ENCODE measurements at places on chromosomes 4 and X.

DNA sequence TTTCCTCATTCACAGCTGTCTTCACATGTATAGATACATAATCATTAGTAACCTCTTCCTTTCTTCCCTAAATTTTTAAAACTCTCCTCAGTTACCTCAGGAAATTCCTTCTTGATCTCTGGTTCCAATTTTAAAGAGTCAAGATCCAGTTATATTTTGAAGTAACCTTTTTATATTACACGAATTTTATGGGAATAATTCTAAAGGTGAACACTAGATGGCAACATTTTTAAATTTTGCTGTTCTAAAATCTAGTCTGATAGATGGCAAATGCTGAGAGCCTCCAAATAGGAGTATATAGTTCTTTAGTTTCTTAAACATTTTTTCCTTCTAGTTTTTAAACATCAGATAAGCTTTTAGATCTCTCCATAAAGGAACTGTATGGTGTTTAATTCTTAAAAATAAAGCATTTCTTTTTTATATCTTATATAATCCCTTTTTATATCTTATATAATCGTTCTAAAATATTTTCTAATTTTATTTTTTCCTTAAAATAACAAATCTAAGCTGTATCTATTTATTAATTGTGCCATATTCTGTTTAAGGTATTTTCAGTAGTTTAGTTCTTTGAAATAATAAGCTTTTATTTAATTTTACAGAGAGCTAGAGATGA is 37.9 kb upstream of the PAPSS1 start:
- DNase-seq = no peak

DNA sequence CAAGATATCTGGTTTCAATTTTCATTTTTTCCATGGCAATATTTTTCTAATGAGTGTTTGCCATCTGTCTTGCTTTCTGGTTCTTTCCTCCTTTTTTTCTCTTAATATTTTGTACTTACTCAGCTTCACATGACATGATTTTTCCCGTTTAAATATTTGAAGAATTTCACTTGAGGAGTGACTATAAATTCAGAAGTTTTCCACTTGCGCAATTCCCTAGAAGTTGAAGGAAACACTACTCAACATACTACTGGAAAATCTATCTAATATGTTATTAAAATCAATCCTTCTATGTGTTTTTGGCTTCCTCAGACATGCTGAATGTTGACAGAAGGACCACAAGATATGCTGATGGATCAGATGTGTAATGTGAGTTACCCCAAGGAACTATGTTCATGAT is 36.8 kb upstream of the BANK1 start:
- no peak for DNase-seq

DNA sequence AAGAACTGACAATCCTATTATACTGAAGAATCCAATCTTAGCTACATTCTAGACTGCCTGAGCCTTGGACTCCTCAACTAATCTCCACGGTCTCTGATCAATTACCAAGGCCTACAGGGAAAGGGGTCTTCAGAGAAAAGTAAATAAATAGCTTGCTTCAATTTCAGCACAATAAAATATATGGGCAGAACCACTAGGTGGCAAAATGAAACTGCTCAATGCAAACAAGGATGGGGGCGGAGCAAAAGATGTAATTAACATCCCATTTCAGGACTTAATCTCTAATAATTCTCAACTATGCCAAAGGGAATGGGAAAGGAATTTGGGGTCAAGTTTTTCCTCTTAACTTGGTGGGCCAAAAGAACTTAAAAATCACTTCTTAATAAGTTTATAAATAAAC is 78.4 kb upstream of the MAP3K15 start:
- no peak for DNase-seq

DNA sequence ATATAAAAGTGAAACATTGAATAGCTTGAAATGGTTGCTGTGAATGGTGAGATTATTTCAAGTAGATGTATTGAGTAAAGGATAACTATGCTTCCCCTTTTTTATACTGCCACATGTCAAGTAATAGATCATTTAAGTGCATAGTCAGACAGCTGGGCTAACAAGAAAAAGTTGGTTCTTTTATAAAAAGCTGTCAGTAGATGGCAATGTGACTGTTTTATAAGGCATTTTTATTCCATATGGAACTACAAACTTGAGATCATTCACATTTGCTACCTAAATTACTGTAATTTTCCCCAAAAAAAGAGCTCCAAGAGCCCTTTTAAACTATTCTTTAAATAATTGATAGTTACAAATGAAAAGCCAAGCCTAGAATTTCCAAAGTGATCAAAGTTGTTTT is 831.0 kb downstream of the C4orf33 start:
- no peak for DNase-seq

- DNase-seq = no peak
Observed at GRCh38 chrX:119249891-119250290, 13.8 kb downstream of the PGRMC1 start.

GRCh38 chr4:166144607-166145006 is 271.6 kb downstream of the TLL1 start:
- no peak for DNase-seq

- no peak for DNase-seq
Observed at GRCh38 chr4:89214308-89214707, 93.3 kb downstream of the GPRIN3 start.

- no peak for DNase-seq
Observed at GRCh38 chrX:11941571-11941970, 183.5 kb downstream of the MSL3 start.

- peak; percentile 23 for DNase-seq
Observed at GRCh38 chrX:19630228-19630627, 114.9 kb upstream of the MAP3K15 start.

DNA sequence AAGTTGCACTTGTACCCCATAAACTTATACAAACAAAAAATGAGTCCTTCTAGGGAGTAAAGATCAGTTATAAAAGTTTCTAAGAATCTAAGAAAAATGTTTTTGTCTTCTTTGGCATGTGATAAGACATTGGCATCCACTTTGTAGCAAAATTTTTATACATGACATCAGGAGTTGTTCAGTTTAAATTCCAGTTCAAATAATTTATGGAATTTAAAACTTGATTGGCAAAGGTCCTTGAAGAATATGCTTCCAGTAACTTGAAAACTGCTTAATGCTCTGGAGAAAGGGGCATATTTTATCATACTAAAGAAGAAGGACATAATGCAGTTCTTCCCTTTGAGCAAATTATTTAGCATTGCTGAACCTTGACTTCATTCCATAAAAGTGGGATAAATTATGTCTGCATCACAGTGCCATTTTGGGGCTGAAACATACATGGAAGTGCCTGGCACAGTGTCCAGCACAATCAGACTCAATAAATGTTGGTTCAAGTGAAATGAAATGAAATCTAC is 163.3 kb upstream of the IL15 start:
- DNase-seq = no peak

DNA sequence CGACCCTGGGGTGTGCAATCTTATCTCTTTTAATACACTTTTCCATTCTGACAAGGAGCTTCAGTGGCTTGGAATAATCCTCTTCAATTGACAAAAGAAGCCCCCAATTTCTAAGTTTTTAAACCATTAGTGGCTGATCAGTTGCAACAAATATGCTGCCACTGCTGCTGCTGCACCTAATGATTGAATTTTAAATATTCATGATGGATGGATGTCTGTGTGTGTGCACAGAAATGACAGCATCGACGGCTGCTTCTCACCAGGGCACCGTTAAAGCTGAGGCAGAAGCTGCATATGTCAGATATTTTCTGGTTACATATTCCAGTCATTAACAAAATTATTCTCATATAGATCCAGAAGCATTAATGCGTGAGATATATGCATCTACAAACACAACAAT is 182.4 kb downstream of the MGST2 start:
- DNase-seq = no peak

DNA sequence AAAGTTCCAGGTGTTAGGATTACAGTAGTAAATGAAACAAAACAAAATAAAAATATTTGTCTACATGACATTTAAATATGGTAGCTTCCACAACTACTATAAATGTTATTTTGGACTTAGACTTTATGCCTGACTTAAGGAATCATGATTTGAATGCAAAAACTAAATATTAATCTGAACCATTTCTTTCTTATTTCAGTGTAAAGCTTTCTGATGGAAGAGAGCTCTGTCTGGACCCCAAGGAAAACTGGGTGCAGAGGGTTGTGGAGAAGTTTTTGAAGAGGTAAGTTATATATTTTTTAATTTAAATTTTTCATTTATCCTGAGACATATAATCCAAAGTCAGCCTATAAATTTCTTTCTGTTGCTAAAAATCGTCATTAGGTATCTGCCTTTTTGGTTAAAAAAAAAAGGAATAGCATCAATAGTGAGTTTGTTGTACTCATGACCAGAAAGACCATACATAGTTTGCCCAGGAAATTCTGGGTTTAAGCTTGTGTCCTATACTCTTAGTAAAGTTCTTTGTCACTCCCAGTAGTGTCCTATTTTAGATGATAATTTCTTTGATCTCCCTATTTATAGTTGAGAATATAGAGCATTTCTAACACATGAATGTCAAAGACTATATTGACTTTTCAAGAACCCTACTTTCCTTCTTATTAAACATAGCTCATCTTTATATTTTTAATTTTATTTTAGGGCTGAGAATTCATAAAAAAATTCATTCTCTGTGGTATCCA is 1.6 kb downstream of the CXCL8 start:
- no peak for DNase-seq

GRCh38 chrX:155112171-155112570 is 40.9 kb downstream of the BRCC3 start:
- no peak for DNase-seq

- no peak for DNase-seq
Observed at GRCh38 chr4:42672359-42673081, 15.6 kb upstream of the ATP8A1 start.

DNA sequence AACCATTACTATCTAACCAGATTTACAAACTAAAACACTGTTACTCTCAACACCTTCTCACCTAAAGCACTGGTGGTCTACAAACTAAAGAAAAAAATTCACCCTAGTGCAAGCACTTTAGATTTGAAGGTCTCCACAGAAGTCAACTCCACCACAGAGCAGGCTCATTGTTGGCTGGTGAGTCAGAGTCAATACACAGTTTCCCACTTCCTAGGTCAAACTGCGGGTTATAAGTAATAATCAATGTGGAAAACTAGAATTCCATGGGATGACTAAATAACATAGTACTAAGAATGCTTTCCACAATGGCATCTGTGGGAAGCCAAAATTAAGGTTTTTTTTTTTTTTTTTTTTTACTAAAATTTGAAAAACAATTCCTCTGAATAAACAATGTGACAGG is 191.8 kb downstream of the PDGFC start:
- DNase-seq = no peak

DNA sequence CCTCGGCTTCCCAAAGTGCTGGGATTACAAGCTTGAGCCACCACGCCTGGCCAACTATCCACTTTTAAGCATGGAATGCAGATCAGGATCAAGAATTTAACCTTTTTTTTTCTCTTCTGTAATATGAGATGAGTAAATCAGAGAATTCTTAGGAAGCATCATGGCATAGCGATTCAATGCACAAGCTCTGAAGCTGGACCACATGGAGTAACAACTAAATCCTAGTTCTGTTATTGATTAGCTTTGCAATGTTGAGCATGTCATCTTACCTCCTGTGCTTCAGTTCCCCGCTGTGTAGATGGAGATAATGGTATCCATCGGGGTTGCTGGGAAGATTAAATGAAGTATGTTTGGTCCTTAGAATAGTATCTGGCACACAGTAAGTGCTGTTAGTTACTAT is 1.9 kb upstream of the SNX25 start:
- no peak for DNase-seq

- DNase-seq = no peak
Observed at GRCh38 chrX:153381684-153382532, 19.2 kb downstream of the PNMA6E start.

DNA sequence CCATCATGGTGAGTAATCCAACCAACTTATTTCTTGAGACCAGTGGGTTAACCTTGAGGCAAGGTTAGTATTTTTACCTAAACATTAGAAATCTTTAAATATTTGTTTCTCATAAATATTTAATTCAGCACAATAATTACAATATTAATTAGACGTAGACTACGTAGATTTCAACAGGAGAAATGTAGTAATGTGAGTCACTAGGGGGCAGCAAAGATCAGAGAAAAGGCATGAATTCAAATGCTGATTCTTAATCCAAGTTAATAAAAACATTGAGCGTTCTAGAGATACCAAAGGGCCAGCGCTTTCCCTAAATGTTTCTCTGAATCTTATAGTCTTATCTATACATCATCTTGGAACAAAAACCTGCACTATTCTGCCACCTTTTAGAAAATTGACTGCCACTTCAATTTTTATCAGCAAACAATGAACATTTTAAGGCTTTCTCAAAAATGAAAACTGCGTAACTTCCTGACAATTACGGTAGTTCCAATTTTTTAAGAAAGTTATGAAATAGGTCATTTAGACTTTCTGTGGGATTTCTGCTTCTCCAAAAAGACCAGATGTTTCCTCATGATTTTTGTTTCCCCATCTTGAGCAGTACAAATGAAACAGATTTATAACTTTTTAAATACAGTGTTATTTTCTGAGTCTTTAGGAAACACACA is 180.7 kb downstream of the GASK1B start:
- no peak for DNase-seq

- no peak for DNase-seq
Observed at GRCh38 chr4:7068279-7068842, 497 bp upstream of the GRPEL1 start.

DNA sequence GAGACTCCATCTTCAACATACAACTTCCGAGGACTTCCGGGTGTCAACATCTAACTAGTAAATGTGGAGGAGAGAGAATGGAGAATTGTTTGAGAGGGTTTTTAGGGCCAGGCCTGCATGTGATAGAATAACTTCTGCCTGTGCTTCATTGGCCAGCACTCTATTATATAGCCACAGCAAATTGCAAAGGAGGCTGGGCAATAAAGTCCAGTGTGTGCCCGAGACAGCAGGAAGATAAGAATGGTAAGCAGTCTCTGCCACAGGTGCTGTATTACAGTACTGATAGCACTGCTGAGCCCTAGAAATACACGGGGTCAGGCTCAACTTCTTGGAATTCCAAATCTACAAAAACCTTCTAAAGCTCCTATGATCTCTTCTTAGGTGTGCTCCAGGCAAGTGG is 20.8 kb upstream of the LIMCH1 start:
- DNase-seq = no peak

DNA sequence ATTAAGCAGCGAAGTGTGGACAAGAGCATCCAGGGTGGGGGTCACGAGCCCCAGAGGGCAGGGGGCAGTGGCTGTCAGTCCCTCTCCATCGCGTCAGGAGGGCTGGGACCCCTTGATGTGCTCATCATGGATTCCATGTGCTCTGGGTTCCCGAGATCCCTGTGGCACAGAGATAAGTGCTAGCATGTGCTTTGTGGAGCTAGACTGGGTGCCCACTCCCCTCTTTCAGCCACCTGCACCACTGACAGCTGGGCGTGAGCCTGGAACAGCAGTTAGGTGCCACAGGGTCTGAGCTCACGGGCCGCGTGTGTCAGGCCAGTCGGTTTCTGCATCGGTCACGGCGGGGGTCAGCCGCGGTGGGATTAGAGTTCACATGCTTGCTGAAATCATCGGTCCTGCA is 24.3 kb downstream of the CPZ start:
- DNase-seq = no peak

- DNase-seq = no peak
Observed at GRCh38 chr4:186604124-186604807, 48.9 kb upstream of the MTNR1A start.

GRCh38 chr4:4696530-4696929 is 154.7 kb upstream of the STX18 start:
- no peak for DNase-seq
